ENCODE measurements at places on chromosomes 2 and 18. TPM values are rescaled to one million over a fixed set of nuclear protein-coding genes. Genes with fewer than 3 reads are reported as not detected.

Gene RGPD4
- not detected for total RNA-seq

DNA sequence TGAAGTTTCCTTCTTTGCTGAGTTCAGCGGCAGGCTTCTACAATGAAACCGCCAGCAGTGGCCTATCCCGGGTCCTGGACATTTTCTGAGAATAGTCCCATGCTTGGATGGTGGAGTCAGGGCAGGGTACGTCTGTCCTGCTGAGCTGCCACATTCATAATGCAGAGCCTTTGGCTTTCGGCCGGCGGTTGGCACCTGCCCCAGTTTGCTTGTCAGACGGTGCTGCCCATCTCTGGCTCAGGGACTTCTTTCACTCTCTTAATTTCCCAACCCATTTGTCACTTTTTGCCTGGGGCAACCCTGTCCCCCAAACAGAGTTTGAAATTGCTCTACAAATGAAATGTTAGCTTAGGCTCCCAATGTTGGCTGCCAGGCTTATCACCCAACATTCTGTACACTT lies 57.2 kb downstream of the SOX11 start:
- no peak for DNase-seq

Gene IFIH1
- total RNA-seq = 2.7 TPM

Gene GNAL
- total RNA-seq = 5.5 TPM

Gene SIX3
- not detected for total RNA-seq

DNA sequence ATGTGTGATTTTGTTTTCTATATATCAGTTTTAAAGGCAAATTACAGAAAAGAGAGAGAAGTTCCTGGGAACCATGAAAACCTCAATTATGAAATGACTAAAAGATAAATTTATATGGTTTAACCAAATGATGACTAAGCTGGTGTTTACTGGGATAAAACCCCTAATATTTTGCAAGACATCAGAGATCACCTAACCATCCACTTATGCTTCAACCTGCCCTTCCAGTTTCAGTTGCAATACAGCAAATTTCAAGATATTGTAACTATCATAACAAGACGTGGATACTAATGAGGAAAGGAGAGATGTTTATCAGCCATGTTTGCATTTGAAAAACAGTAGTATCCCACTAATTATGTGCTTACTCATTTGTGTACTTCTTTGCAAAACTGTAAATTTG lies 108.2 kb downstream of the GAREM1 start:
- no peak for DNase-seq

Gene NEB
- 0.03 TPM for total RNA-seq

DNA sequence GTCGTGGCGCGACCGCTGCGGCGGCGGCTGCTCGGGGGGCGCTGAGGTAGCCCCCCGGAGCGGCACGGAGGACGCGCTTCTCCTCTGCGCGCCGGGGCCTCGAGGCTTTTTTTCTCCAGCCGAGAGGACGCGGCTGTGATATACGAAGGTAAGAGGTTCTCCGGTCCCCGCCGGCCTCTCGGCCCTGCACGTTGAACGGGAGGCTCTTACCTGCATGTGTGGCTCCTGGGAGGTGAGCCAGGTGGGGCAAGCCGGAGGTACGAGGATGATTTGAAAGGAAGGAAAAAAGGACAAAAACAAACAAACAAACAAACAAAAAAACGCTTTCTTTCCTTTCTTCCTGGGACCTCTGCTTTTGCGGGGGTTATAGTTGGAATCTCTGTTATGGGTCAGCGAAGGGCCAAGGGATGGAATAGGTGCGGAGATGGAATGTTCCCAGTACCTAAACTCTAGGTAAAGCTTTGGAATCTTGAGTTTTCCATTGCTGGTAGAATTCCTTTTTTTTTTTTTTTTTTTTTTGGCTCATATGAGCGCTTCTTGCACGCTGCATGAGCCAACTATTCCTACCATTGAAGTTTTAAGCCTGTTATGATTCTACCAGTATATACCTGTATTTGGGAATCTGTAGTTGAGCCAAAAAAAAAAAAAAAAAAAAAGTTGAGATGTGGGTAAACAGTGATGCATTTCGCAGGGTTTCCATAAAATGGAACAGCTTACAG lies 674 bp downstream of the PTPN4 start:
- DNase-seq = no peak

Gene HMSD
- 0.53 TPM for total RNA-seq

Gene PRKAG3
- not detected for total RNA-seq

DNA sequence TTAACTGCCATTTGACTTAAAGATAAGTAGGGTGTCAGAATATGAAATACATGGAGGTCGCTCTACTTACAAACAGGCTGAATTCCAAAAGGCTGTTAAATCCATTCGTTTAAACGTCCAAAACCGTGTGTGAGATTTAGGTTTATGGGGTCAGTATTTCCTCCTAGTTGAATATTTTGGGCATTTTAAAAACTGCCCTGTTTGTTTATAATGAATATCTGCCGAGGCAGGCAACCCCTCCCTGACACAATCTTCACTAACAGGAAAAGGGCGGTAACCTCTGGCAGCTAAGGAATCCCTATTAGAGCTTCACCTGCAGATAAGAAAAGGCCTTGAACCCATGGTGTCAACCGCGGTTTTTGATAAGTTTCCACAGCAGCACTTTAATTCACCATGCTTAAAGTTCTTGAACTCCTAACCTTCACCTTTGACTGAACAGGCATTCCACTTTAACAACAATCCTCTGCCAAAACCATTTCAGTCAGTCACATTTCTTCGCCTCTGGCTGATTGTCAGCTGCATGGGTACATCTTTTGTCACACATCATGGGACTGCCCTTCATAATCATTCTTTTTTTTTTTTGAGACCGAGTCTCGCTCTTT lies 17.8 kb downstream of the TRAK2 start:
- no peak for DNase-seq

GRCh38 chr2:10613263-10613662 lies 76.5 kb downstream of the NOL10 start:
- no peak for DNase-seq

Gene RNF144A
- 7.3 TPM for total RNA-seq

- no peak for DNase-seq
Observed at GRCh38 chr2:123380370-123380935, 644.6 kb upstream of the CNTNAP5 start.

- no peak for DNase-seq
Observed at GRCh38 chr2:19769513-19769912, 132.3 kb downstream of the TTC32 start.

- DNase-seq = no peak
Observed at GRCh38 chr2:197197895-197198311, 112.7 kb downstream of the ANKRD44 start.

DNA sequence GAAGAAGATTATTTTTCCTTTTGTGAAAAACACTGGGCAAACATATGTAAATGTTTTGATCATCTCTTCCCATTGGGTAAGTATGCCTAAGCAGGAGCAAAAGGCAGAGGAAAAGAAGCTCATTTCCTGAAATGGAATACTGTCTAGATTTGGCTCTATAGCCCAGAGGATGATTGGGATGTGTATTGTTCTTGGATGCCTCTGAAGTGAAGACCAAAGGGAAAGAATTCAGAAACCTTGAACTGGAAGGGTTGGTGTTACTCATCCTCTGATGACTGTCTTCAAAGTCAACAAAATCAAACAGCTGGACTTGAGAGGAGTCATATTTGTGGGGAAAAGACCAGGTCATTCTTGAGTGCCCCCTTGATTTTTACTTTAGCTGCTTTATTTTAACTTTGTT lies 112.6 kb upstream of the NT5C1B start:
- DNase-seq = no peak
